ENCODE measurements at places on chromosomes 12 and 14.

DNA sequence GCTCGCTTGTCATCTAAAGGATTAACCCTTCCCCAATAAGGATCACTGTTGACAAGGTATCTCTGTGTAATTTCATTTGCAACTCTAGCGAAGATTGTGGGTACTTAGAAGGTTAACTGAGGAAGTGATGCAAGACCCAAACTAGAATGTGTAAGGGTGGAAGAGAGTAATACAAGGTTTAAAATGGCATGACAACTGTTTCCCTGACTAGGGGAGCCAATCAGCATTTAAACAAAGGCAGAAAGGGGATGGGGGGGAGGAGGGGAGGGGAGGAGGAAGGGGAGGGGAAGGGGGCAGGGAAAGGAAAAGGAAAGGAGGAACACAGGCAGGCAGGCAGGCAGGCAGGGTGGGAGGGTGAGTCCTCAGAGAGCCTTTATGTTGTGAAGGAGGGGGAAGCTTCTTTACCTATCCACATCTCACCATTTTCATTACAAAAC lies 31.1 kb downstream of the NRDE2 start:
- DNase-seq = no peak

DNA sequence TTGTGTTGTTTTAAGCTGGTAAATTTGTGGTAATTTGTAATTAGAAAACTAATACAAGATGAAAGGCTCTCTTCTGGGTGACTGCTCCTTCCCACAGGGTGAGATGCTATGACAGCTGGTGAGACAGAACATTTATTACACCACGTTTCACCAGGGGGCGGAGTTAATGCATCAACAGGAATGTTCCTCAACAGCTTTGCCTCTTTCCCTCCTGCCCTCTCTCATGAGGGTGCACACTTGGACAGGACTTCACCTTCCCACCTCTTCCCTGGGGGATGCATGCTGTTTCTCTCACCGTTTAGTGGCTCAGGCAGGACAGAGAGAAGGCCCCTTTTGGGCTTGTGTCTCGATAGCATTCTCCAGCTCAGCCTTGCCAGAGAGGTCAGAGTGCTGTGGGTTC lies 13.4 kb upstream of the PPP1R1A start:
- no peak for DNase-seq

GRCh38 chr14:35196571-35196970 lies 74.2 kb downstream of the PRORP start:
- DNase-seq = no peak

- DNase-seq = no peak
Measured at GRCh38 chr12:5582541-5582940, 150.6 kb downstream of the NTF3 start.

DNA sequence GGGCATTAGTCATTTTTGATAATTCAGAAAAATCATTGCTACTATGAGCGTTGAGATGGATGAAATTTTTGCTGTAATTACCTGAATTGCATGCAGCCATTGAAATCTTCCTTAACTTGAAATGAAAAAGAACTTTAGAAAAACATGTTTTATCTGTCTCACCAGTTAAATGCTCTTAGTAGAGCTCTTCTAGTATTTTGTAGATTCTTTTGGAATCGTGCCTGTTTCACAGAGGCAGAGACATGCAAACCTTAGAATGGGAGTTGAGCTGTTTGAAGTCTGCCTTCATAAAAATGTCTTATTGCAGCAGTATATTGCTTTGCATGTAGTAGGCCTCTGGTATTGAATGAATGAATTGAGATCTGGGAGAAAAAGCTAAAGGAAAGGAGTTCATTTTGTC lies 4.2 kb downstream of the PEX5 start:
- DNase-seq = no peak

DNA sequence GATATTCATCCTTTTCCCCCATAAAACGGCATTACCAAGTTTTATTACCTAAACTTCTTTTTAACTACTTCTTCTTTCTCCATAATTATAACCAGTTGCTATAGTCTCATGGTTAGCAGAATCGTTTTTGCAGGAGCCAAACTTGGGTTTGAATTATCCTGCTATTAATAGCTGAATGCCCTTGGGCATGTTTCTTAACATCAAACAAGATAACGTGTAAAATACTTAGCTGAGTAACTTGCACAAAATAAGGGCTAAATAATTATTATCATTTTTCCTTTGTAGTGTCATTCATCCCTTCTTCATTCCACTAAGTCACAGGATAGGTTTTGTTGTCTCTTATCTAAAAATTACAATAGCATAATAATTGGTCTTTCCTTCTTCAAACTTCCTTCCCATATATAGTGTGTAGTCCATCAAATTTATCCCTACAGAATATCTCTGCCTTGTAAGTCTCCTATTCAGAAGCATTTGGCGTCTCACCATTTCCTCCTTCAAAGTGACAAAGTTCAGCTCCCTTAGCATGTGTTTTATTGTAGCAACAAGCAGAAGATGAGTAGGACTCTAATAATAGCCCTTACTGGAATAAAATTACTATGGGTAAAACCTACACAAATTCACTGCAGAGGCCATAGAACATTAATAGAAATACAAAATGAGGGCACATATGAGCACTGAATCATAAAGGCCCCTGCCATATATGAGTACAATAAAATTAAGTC lies 63.8 kb downstream of the FAR2 start:
- DNase-seq = no peak

- DNase-seq = peak; percentile 86
Measured at GRCh38 chr12:126191031-126191891, 1126.0 kb downstream of the AACS start.

- DNase-seq = no peak
Measured at GRCh38 chr12:49055092-49055491, 5.5 kb downstream of the KMT2D start.

DNA sequence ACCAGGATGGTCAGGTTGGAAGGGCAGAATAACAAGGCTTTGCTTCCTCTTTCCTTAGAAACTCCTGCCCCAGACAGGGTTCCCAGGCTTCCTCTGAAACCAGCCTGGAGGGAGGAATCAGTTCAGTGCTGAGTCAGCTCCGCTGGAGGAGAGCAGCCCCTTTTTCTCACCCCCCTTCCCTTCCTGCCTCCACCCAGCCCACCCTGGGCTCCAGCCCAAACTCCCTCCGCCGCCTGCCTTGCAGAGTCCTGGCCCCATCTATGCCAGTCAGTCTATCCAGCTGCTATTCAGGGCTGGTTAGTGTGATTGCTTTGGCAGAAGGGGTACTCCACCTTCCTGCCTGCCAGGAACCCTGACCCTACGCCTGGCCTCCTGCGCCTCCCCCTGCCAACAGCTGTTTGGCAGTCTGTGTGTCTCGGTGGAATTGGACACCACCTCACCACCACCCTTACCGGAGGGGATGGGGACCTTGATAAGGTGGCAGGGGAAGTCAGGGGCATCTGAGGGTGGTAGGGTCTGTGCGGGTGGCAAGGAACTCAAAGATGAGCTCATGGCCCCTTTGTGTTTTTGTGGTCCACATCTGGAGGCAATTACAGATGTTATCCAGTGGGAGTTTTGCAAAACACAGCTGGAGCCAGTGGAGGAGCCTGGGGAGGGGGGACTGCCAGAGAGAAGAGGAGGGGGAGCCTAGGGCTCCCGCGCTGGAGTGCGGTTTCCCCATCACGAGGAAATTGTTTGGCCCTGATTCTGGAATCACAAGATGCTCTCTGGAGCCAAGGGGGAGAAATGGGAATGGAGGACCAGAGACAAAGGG lies 12.2 kb downstream of the MMP14 start:
- no peak for DNase-seq
